Left lung (tissue), 14 donors: ENCODE measurements at places on chromosomes 12 and 14.

DNA sequence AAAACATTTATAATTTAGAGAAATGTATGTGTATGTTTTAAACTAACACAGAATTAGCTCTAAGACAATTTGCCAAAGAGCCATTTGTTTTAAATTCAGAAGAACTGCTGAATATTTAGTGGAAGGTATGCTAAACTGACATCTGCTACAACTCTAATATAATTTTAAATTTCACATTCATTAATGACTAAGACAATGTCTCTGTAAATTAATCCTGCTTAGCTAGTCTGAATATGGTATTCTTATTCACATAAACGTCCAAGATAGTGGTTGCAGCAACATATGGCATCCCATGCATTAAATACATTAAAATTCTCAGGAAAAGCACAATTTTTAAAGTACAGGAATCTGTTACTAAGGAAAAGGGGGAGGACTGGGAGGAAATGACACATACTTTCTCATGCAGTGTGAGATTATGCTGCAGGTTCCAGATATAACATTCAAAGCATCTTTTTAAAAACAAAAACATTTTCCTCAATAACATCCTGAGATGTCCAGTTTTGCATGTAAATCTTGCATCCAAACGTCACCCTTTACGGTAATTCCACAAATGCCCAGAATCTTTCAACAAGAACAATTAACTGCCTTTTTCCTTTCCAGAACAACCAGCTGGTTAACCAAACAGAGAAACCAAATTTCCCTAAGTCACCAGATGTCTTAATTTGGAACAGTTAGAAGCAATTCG lies 26.9 kb downstream of the WDR89 start:
- no peak for DNase-seq

DNA sequence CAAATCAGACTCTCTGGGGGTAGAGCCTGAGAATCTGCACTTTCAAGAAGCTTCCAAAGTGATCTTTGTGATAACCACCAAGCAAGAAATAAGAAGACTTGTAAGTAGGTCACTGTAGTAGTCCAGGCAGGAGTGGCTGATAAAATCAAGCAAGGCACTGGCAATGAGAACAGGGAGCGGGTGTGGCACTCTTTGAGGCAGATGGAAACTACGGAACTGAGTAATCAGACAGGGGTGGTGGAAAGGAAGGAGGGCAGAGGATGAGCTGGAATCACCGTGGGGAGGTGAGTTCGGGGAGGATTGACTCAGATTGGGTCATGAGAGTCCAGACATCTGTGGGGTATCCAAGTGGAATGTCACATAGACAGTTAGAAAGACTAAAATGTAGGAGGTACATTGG lies 44.4 kb upstream of the PLXNC1 start:
- no peak for DNase-seq

DNA sequence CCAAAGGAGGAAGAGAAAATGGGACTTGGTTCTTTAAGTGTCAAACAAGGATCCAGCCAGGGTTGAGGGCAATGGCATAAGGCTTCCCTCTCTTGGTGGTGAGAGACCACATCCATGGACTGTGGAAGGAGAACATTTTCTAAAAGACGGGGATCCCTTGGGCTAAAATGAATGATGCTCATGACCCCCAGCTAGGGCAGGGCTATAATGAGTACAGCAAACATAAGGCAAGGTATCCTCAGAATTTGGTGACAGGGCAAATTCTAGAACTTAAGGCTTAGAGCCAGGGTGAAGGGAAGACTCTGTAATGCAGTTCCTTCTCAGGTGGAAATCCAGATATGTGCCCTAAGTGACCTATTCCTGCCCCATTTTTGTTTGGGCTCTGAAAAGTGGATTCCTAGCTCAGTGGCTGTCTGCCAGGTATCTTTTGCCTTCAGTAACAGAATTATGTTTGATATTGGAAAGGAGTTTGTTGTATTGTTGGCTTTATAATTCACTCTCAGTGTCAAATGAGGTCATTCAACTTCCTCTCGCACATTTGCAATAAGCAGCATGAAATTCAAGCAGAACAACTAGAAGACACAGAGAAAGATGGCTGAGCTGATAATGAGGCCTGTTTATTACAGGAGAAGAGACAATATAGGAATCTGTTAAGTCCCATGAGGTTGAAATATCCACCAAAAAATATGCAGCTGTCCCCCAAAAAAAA lies 76.8 kb downstream of the DAD1 start:
- DNase-seq = no peak

- no peak for DNase-seq
These were observed 33.6 kb downstream of the CCDC91 start for GRCh38 chr12:28223858-28224257.

DNA sequence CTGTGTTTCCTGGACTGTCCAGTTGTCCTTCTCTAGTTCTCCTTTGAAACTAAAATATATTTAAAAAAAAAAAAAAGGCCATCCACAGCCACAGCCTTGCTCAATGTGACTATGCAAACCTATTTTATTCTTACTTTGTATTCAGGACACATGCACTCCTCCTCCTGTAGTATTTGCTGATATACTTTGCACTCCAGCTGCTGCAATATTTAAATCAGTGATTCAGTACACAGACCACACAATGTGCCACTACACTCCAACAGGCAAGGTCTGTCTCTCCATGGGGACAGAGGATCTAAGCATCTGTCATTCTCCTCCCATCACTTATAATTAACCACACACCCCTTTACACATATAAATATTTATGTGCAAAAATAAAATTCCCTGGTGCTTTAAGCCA lies 40.2 kb upstream of the CCDC196 start:
- DNase-seq = no peak

DNA sequence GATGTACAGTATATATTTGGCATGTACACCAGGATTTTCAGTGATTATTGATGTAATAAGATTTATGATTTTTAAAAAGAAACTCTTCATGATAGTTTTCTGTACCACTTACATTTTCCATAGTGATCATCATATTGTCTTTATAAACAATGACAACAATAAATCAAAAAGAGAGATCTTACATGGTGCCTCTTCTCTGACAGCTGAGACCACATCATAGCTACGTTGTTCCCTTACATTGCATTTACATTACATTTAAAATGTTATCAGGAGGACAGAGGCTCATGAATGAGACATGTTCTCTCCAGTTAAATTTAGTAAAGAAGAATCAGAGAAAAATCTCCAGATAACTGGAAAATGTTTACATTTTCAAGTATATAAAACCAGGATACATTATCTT lies 112.4 kb downstream of the PRKCH start:
- no peak for DNase-seq

DNA sequence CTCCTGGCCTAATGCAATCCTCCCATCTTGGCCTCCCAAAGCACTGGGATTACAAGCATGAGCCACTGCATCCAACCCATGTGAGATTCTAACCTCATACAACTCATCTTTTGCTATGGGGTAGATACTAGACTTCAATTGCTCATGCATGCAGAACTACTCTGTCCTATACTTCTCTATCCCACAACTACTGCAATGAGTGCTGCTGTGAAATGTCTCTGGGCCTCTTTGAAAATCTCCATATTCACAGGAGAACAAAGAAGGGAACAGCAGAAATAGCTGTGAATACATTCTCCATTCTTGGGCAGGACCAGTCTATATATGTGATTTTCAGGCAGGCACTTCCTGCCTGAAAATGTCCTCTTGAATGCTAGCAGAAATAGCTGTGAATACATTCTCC lies 220.7 kb upstream of the GRIP1 start:
- no peak for DNase-seq

DNA sequence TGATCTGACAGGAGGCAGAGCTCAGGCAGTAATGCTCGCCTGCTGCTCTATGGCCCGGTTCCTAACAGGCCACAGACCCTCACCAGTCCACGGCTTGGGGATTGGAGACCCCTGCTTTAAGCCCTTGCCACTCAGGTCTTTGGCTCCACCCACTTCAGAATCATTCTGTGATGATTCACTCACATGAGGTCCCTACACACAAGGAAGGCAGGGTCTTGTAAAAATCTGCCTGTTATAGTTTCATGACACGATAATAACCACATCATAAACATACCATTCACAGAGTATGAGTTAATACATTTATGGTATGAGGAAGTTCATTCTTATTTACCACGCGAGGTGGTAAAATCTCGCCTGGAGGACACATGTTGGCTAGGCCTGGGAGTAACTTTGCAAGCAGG lies 29.0 kb upstream of the MAX start:
- no peak for DNase-seq
